Daoy (cell line): ENCODE measurements at places on chromosomes 5 and 9. TPM values are rescaled to one million over a fixed set of nuclear protein-coding genes. Genes with fewer than 3 reads are reported as not detected.

DNA sequence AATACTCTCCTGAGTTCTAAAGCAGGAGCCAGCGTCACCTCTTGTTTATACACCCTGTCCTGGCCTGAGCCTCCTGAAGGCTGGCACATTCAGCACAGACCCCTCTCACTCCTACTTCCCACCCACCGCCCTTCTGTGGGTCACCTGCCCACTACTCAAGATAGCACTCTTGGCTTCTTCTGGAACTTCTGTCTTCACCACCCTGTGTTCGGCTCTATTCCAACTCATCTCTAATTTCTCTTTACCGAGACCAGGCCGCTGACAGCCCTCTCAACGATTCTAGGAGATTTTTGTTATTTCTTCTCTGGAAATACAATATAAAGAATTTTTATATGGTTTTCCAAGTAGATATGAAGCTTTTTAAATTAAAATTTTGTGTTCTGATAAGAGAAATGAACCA lies 57.4 kb downstream of the IRF1 start:
- DNase-seq, result no peak

- peak; percentile 42 for DNase-seq
These were observed 19.8 kb upstream of the NUDT12 start for GRCh38 chr5:103582364-103582763.

DNA sequence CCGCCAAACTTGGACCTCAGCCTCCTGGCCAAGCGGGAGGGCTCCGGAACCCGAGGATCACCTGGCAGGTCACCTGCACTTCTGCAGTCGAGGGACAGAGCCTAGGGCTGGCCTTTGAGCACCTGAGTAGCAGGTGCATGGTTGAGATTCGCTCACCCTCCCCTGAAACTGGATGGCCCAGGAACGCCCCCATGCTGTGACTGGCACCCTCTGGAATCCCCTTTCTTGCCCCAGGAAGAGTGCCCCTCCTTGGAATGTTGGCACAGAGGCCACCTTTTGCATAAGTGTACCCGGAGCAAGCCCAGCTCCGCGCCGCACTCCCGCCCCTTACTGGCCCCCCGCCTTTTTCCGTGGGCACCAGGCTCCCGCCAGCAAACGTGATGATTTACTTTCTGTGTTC lies 112.5 kb upstream of the IER5L start:
- DNase-seq, result no peak

IFT74 gene
- total RNA-seq, result 25.6 TPM in 2 replicates

DNA sequence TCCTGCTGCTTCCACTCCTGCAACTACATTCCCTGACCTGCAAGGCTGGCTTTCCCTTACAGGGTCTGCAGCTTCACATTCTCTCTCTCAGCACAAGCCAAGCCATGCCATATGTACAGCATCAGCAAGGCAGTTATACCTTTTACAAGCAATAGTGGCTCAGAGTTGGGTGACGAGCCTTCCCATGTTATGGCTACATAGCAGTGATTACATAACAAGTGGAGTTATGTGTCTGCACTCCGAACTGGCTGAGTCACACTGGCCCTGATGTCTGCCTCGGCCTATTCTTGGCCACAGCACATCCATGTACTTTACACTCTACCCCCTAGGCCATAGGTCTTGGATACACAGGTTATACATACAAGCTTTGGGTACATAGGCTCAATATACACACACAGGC lies 52.0 kb upstream of the SNCAIP start:
- DNase-seq, result peak; percentile 87

SMIM33 gene
- total RNA-seq, result not detected in 2 replicates

DNA sequence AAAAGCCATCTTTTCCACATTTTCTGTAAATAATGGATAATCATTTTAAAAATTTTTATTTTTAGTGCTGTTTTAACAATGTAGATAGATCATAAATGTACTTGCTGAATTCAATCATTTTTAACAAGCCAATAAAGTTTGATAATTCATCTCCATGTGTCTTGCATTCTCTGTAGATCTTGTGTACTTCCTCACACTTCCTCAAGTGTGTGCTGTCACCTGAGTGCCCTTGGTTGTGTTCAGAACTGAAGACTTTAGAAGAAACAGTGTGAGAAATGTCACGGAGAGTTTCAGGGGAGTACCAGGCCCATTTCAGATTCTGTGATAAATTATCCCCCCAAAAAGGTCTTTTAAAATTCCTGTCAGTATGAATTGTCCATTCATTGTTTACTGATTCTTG lies 146.0 kb downstream of the NTRK2 start:
- no peak for DNase-seq

GRCh38 chr9:130209422-130209821 lies 37.2 kb downstream of the NCS1 start:
- no peak for DNase-seq

DNA sequence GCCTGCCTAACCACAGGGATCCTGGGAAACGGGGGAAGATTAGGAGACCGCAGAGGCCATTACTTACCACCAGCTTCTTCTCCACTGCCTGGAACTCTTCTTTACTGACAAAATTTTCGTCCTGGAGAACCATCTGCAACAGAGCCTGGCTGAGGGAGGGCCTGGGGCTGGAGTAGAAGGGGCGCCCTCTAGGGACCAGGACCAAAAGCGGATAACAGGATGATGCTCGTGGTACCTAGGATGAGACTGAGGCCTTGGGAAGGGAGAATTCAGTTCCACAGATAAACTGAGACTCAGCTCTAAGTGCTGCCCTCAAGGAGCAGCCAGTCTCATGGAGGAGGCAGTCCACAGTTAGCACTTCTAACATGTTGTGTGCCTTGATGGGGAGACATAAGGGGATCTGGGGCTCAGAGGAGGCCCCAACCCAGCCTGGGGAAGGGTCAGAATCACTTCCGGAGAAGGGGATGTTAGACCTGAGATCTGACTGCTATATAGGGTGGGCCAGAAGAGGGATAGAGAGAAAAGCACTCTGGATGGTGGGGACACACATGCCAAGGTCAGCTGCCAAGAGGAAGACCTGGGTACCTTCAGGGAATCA lies 1.2 kb downstream of the SPATA24 start:
- DNase-seq, result no peak
